ENCODE measurements at places on chromosomes 13 and 19.
A peak's percentile ranks its signal among the peaks of the same experiment; 100 is the strongest.

DNA sequence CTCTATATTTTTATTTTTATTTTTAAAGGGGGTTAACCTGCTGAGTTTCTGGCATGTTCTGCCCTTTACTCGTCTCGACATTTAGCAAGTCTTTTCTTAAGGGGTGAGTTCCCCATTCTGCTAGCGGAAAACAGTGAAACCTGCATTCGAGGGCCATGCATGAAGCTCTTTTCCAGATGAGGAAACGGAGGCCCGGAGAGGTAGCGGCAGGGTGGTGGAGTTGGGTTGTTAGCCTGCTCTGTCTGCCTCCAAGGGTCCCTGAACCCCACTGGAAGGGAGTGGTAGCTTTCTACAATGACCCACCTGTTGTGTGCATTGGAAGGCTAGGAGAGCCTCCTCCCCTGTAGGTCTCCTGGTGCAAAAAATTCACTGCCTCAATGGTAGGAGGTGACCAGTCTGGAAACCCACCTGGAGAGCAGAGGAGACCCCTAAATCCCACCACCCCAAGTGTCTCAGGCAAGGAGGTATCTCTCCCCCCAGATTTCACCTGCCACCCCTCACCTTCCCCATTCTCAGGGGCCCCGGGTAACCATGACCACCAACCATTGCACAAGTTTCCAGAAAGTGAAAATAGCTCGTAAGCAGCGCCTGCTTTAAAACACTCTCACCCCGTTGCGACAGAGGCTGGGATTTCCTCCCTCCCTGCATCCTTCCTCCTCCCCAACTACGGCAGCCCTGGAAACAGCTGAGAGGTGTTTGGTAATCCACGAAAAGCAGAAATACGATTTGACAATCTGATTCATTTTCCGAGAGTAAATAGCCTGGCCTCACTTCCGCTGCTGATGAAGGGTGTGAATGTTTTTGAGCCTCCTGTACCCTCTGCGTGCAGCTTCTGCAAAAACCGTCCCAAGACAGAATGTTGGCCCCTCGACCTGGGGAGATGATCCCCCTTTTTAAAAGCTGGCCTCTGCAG is 3.5 kb downstream of the KLF2 start:
- DNase-seq: peak; percentile 65

- no peak for DNase-seq
These were observed 406.2 kb downstream of the KLF5 start for GRCh38 chr13:73464758-73465616.

DNA sequence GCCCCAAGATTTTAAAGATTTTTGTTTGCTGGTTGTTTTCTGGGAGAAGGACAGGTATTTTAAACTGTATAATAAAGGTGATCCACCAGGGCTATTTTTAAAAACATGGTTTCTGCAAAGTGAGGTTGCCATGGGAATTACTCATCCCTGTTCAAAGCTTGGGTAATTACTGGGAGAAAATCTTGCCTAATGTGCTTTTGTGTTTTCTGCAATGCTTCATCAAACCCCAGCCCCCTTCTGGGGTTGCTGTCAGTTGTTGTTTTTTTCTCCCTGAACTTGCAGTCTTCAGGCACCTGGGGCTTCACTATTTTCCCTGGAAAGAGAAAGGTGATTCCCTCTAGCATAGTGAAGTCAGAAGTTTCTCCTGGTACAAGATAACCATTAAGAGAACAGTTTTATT is 277.2 kb downstream of the NALCN start:
- DNase-seq: no peak

- no peak for DNase-seq
These were observed 90.7 kb downstream of the ATP8A2 start for GRCh38 chr13:25462301-25463125.

DNA sequence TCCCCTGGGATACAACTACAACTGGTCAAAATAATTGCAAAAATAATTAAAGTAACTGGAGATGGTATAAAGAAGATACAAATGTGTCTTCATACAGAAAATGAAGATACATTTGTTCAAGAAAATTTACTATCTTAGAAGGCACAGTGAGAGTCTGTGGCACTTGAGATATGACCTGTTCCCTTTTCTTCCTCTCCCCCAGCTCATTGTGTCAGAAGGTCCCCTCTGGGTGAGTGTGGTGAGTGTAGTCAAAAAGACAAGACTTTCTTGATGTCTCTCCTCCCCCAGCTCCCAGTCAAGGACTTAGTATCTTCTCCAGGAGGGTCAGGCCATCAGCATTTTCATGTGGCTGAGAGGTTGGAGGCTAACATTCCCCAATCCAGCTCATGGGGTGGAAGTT is 51.7 kb downstream of the EDNRB start:
- no peak for DNase-seq

GRCh38 chr13:61383111-61383510 is 32.5 kb downstream of the PCDH20 start:
- no peak for DNase-seq

Measured in fibroblast of skin of left quadriceps (primary cell).